ENCODE measurements at places on chromosomes 7 and 10. TPM values are rescaled to one million over a fixed set of nuclear protein-coding genes. Genes with fewer than 3 reads are reported as not detected.

The PDZD7 gene
- 0.29 TPM for total RNA-seq

The ENTPD1 gene
- not detected for total RNA-seq

The ARPC1B gene
- 27.5 TPM for total RNA-seq

- DNase-seq: no peak
Observed at GRCh38 chr7:88347090-88347489, 40.4 kb upstream of the STEAP4 start.

DNA sequence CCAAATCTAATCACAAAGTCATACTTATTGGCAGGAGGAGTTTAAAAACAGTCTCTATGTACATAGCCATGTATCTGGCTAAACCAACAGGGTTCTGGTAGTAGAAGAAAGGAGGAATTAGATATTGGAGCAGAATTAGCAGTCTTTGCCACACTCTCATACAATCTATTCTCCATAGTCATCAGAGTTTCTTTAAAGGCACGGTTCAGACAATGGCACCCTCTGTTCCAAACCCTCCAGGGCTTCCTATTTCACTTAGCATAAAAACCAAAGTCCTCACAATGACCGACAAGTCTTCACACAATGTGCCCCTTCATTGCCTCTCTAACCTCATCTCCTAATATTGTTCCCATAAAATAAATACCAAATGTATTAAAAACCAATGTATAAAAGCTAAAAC lies 12.7 kb downstream of the ZNF438 start:
- no peak for DNase-seq

DNA sequence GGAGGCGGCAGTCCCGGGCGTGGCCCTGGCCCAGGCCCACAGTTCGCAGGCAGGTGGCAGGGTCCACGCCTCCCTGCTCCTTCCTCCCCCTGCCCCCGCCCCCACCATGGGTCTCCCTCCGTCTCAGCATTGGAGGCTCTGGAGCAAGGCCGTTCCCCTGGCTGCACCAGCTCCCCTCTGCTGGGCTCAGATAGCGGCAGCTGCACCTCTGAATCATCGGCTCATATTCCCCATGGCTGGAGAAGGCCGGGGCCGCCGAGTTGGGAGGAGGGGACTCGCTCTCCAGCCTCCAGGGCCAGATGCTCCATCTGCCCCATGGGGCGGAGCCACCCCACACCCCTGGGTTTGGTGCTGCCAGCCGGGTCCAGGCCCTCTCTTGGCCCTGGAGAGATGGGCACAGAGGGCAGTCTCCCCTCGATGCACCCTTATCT lies 145.0 kb downstream of the ELFN1 start:
- DNase-seq: no peak

GRCh38 chr10:69959911-69960310 lies 92.7 kb upstream of the MACROH2A2 start:
- no peak for DNase-seq

DNA sequence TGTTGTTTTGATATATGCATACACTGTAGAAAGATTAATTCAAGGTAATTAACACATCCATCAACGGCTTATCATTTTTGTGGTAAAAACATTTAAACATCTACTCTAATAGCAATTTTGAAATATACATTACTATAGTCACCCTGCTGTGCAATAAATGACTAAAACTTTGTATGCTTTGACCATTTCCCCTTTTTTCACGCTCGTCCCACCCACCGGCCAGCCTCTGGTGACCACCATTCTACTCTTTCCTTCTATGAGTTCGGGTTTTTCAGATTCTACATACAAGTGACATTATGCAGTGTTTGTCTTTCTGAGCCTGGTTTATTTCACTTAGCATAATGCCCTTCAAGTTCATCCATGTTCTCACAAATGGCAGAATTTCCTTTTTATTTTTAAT lies 21.3 kb downstream of the CYCS start:
- no peak for DNase-seq

DNA sequence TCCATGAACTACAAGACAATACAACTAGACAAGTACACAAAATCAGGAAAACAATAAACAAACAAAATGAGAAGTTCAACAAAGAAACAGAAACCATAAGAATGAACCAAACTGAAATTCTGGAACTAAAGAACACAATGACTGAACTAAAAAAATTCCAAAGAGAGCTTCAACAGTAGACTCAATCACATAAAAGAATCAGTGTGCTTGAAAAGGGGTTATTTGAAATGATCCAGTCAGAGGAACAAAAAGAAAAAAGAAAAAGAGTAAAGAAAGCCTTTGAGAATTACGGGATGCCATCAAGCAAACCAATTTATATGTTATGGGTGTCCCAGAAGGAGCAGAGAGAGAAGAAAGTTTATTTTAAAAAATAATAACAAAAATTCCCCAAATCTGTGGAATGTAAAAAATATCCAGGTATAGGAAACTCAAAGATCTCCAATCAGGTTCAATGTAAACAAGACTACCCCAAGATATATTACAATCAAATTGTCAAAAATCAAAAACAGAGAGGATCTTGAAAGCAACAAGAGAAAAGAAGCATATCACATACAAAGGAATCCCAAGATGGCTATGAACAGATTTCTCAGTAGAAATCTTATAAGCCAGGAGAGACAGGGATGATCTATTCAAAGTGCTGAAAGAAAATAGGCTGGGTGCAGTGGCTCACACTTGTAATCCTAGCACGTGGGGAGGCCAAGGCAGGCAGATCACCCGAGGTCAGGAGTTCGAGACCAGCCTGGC lies 18.7 kb downstream of the COG5 start:
- DNase-seq: no peak

DNA sequence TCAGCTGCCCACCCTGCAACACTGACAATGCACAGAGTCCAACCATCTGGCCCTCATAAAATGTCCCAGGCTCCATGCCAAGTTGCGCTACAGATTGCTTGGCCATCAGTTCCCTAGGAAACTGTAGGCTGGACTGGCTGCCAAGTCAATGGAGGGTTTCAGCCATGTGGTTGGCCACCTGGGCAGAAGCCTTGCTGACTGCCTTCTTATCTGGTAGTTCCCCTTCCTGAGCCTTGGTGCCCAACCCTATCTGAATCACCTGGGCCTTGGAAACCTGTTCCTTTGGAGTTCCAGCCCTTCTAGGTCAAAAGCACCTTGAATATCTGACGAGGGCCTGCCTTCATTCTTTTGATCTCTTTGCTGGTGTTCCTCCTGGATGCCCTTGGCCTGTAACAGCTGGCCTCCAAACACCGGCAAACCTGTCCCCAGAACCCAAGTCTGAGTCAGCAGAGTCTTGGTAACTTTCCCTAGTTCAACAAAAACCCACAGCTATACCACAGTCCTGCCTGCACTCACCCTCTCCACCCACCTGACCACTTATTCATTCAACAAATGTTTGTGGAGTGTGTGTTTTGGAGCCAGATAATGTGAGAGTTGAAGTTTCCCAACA lies 37.4 kb upstream of the KDM7A start:
- no peak for DNase-seq

All from progenitor cell of endocrine pancreas (in vitro differentiated cells).